Left renal pelvis (tissue), 4 donors: ENCODE measurements at places on chromosomes 13 and 19. TPM values are rescaled to one million over a fixed set of nuclear protein-coding genes. Genes with fewer than 3 reads are reported as not detected.

- DNase-seq, result no peak
Observed at GRCh38 chr19:7500811-7501450, 12.1 kb upstream of the PEX11G start.

Gene APOC1
- 25.0 TPM for polyA plus RNA-seq

DNA sequence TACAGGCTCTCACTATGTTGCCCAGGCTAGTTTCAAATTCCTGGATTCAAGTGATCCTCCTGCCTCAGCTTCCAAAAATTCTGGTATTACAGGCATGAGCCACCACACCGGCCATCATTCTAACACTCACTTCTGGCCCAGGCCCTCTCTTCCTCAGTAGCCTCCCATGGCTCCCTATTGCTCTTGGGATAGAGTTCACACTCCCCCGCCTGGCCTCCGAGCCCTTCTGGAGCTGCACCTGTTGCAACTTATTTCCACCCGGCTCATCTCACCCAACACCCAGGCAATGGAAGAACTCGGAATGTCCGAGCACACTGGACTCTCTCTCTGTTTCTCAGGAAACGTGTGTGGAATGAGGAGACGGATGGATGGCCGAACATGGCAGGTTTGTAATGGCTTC, 9.0 kb upstream of the SBK3 start:
- DNase-seq, result no peak

- no peak for DNase-seq
Observed at GRCh38 chr13:40230833-40231266, 435.6 kb downstream of the FOXO1 start.

DNA sequence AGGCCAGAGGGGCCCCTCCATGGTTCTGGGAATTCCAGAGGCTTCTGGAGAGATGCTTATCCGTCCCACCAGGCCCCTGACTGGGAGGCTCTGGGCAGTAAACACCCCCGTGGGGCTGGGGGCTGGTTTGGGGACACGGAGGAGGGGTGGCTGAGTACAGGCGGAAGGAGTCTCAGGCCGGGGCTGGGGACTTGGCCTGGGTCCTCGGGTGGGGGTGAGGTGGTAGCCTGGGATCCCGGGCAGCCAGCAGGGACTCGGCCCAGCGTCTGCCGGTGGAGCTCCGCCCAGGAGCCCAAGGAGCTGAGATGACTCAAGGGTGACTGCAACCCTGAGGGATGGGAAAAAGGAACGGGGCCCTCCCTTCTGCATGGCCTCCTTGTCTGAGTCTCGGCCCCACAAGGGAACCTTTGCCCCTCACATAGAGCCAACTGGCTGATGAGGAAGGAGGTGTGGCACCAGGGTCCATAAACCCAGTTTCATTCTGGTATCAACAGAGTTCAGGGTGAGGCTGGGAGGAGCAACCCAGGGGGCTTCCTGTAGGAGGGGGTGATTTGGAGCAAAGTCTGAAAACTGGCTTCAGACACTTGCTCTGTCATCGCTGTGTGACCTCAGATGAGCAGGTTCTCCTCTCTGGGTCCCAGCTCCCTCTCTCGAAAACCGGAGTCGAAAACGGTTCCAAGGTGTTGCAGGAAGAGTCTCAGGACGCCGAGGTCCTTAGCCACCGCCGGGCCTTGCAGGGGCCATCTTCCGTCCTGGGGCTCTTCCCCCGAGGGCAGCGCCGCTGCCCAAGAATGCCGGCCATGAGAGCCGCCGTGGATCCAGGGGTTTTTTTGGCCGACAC, 809 bp downstream of the MISP start:
- no peak for DNase-seq

DNA sequence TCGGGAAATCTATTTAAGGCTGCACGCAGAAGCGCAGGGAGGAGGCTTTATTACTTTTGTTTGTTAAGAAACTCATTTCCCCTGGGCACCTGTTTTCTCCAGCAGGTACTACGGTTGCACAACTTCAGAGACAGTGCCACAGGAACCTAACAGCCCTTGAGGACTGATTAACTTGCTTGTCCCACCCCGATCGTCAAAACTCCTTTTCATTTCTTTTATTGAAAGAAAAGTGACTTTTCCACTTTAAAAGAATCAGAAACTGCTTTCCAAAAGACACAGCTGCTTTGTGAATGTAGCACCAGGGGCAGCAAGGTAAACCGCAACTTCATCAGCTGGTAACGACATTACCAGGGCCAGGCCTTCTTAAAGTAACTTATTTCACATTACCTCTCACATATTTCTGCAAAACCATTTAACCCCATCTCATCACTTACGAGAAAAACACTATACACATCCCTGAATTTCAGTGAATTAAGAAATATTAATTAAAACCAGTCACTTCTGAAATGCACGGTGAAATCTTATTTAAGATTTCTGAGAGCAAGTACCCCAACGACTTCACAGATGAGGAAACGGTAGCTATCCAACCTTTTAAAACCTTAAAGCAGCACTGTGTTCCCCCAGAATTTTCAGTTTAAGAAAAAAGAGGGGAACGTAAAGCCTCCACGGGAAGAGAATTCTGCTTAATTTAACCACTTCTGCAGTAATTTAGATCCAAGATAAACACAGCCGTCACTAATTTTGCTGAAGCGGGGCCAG, 1.4 kb downstream of the ANKRD10 start:
- no peak for DNase-seq

Gene CCDC169
- polyA plus RNA-seq, result 7.5 TPM

GRCh38 chr19:40686882-40687524, 3.4 kb downstream of the NUMBL start:
- no peak for DNase-seq

Gene N4BP2L2
- polyA plus RNA-seq, result 167 TPM

Gene TNPO2
- polyA plus RNA-seq, result 82.1 TPM

Gene CGB3
- polyA plus RNA-seq, result 0.26 TPM
